ENCODE measurements at places on chromosomes 12 and 14.

- no peak for DNase-seq
These were observed 5.9 kb upstream of the RERG start for GRCh38 chr12:15227004-15227679.

DNA sequence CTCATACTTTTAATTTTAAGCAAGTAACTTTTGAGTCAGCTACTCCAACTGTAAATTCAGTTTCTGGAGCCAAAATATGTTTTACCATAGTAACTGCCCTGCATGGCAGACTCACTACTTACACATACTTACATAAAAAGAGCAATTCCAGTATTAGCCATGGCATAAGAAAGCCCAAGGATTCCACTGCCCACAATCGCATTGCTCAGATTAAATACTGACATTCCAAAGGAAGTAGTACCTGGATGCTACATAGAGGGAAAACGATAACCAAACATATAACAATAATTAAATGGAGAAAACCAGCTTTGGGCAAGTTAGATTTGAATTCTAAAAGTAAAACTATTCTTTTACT lies 2.2 kb downstream of the SLC38A2 start:
- DNase-seq = no peak

- DNase-seq = no peak
These were observed 89.2 kb upstream of the CLMN start for GRCh38 chr14:95408731-95409476.

- no peak for DNase-seq
These were observed 255.1 kb upstream of the TMPO start for GRCh38 chr12:98260276-98260675.

GRCh38 chr12:22412581-22412980 lies 78.1 kb upstream of the ST8SIA1 start:
- no peak for DNase-seq

- no peak for DNase-seq
These were observed 28.8 kb downstream of the KLRK1 start for GRCh38 chr12:10361084-10361483.

DNA sequence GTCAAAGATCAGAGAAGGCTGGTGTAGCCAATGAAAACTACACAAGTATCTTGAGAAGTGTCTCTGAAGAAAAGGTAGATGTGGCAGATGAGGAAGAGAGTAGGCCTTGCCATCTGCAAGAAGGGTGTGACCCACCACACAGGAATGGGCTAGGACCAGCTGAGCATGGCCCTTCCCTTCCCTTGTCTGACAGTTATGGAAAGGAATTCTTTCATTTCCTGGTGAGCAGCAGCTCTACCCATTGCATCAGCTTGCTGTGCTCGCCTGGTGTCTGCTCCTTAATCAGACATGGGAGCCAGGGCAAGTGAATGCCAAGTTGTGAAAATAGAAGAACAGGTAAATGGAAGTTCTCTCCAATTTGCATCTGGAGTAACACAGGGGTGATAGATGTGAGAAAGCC lies 145.2 kb upstream of the KRR1 start:
- peak; percentile 92 for DNase-seq

GRCh38 chr12:130177635-130178242 lies 15.5 kb downstream of the FZD10 start:
- DNase-seq = no peak

GRCh38 chr12:93186131-93186530 lies 191.6 kb upstream of the NUDT4 start:
- no peak for DNase-seq

DNA sequence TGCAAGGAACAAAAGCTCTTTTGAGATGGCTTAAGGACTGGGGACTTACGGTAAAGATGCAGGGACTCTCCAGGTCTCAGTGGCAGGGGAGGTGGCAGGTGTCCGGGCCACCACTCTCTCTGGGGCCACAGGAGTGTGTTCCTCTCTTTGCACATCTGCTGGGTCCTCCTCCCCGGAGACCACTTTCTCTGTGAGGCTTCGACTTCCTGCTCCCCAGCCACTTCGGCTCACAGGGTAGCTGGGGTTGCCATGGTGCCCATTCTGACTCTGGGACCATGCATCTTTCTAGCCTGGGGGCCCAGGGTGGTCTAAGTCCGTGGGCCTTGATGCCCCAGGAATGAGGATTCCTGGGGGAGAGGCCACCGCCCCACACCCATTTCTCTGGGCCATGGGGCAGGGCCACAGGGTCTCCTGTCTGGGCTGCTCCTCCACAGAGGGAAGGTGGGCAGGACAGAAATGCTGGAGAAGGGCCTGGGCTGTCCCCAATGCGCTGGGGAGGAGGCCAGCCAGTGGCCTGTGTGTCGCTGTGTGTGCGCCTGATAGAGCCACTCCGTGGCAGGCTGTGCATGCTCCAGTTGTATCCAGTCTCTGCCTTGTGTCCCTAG lies 38.5 kb downstream of the CCDC92 start:
- DNase-seq = no peak

- DNase-seq = no peak
These were observed 243.2 kb downstream of the EGLN3 start for GRCh38 chr14:33707716-33708115.

GRCh38 chr14:81446279-81447007 lies 46.3 kb upstream of the STON2 start:
- no peak for DNase-seq

DNA sequence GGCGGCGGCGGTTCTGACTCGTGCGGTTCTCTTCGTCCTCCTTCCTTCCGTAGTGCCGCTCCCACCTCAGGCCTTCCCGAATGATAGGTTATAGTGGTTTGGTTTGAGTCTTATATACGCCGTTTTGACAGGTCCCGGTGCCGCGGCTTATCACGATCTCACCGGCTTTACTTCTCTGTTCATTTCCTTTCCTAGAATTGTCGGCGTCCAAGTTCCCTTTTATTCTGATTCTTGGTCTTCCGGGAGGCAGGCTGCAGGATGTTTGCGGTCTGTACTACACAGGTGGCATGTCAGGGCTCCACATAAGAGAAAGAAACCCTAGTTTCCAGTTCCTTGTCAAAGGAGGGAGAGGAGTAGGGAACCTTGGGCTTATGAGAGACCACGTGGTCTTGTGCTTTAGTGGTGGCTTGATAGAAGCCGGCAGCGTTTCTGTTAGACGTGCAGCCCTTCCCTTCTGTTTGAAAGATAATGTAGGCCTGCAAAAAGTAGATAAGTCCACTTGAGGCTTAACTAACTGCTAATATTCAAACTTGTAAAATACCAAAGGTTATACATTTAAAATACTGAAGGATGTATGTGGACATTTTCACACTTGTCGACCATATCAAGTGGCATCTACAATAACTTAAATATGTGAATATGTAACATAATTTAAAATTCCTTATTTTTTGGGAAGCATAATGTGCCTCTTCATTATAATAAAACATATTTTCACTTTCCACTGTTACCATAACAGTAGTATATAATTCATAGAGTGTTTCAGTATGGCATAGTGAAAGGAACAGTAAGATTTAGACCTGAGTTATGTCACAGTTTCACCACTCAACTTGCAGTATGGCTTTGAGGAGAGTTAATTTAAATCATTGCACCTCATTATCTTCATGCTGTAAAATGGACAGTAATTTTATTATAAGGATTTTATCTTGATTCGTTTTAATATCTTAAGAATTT lies 804 bp downstream of the USP15 start:
- no peak for DNase-seq

- DNase-seq = no peak
These were observed 80.8 kb downstream of the C14orf132 start for GRCh38 chr14:96119947-96120346.

GRCh38 chr12:94185801-94186200 lies 37.4 kb downstream of the PLXNC1 start:
- DNase-seq = no peak

DNA sequence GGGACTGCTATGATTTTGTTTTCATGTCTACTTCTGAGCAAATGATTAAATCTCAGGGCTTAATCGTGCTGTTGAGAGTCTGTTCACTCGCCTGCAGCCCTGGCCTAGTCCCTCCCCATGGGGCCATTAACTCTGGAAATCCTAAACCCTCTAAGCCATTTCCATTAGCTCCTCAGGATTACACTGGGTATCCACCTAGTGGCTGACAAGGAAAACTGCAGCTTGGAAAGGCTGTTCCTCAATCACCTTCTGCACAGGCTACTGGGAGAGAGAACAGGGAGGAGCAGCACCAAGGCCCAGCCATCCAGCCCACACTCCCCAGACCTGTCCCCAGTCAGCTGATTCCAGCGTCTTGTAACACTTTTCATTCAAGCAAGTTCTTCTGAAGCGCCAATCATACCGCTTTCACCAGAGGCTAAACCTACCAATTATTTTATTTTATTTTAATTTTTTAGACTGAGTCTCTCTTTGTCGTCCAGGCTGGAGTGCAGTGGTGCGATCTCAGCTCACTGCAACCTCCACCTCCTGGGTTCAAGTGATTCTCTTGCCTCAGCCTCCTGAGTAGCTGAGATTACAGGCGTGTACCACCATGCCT lies 48.7 kb downstream of the NEUROD4 start:
- peak; percentile 10 for DNase-seq

GRCh38 chr12:115402443-115403180 lies 718.6 kb upstream of the TBX3 start:
- no peak for DNase-seq

GRCh38 chr12:54390668-54391551 lies 6.4 kb upstream of the ZNF385A start:
- no peak for DNase-seq

DNA sequence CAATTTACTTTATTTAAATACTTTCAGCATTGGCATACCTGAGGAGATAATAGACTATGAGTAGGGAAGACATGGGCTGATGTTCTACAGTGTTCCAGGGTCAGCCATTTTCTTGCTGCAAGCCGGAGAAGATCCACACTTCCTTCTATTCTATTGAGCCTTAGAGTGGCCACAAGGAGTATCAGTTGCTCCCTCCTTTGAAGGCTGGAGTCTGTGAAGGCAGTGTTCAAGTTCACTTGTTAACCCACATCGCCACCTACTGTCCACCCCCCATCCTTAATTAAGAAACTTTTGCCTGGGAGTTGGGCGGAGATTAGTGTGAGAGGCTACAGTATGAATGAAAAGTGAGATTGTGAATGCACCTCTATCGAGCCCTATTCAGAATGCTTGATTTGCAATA lies 666.6 kb downstream of the NRXN3 start:
- DNase-seq = no peak

DNA sequence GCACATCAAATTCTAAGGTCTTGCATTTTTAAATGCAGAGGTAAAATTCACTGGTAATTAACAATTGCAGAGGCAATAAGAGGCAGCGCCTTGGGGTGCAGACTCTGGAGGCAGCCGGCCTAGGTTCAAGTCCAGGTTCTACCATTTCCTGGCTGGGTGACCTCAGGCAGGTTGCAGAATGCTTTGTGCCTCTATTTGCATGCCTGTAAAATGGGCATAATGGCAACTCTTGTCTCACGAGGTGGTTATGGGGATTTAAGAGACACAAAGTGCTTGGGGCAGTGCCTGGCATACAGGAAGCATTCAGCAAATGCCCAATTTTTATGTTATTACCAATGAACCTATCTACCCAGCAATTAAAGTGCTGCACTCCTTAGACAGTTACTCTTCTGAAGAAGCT lies 180.0 kb upstream of the LHX5 start:
- DNase-seq = no peak

DNA sequence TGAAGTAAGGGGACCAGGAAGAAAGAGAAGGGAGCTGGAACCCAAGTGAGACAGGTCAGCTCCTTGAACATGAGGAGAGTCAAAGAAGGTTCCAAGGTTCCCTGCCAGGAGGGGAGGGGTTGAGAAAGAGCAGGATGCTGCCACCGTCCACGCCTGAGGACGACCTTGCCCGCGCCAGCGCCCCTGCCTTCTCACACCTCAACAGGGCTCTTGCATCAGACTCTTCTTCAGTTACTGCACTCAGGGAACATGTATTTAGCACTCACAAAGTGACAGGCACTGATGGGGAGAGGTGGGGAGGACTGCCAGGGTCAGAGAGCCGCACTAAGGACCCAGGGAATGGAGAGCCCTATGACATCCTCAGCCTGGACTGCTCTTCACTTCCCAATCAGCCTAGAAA lies 102.1 kb upstream of the NUDT4 start:
- DNase-seq = no peak

- no peak for DNase-seq
These were observed 15.9 kb downstream of the FBLN5 start for GRCh38 chr14:91931478-91932088.

DNA sequence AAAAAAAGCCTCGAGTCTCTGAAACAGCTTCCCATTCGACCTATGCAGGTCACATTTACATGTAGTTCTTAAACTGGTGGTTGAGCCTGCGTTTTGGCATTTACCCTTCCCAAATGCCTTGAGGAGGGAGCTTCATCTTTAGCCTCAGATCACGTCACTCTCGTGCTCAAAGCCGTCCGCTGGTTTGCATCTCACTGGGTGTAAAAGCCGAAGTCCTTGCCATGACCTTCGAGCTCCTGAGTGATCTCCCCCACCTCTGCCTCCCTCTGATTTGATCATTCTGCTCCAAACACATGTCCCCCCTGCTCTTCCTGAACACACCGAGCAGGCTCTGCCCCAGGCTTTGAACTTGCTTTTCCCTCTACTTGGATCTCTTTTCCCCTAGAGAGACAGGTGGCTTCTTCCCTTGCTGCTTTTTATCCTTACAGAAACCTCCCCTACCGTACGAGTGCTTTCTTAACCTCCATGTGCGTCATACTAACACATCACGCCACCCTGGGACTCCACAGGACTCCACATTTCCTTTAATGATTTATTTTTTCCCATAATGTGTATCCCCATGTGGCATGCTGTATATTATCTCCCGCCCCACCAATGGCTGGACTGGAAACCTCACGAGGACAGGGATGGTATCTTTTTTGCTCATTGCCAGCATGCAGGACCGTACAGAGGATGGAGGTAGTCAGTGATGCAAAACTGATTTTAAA lies 610.7 kb downstream of the VRK1 start:
- DNase-seq = no peak

DNA sequence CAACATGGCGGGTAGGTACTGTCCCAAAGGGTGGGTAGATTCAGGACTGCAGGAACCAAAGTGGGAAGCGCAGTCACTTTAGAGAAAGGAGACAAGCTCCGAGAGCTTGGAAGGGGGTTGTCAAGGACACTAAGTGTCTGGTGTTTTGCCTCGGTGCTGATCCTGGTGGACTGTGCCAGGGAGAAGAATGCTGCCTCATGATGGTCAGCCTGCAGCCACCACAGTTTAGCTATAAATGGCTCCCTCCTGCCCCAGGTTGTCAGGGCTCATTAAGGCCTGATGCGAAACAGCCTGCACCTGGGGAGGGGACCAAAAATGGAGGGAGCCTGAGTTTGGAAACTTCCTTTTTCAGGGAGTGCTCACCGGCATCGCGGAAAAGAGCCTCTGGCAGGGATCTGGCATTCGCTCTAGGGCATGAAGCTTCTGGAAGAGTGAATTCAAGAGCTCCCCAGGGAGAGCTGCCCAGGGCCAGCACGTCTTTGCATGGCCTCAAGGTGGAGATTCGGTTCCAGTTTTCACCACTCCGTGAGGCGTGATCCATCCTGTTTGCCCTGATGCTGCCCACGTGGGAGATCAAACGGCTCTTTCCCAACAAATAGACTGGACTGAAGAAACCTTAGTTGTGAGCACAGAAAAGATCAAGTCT lies 164.0 kb downstream of the FOXN3 start:
- no peak for DNase-seq

GRCh38 chr14:72615451-72616121 lies 278.3 kb downstream of the DPF3 start:
- DNase-seq = no peak

Data from non-pigmented ciliary epithelial cell (primary cell).